NCI-H526 (cell line): ENCODE measurements at places on chromosomes 1 and 21.
A peak's percentile ranks its signal among the peaks of the same experiment; 100 is the strongest.

DNA sequence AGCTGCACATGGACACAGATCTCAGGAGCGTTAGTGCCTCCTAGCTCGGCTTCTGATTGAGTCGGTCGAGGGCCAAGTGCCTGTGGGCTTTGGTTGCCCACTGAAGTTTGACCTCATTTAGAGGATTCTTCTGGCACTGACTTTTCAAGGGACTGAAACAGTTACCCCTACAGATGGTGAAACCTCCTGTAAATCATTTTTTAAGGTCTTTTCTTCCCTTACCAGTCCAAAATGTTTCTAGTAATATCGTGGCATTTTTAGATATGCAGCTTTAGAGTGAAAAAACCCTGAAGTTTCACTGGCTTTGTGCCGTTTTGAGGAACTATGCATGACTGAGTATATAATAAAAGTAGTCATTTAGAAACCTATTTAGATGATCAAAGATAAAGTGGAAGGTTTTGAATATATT lies 34.7 kb upstream of the L1TD1 start:
- DNase-seq = no peak

DNA sequence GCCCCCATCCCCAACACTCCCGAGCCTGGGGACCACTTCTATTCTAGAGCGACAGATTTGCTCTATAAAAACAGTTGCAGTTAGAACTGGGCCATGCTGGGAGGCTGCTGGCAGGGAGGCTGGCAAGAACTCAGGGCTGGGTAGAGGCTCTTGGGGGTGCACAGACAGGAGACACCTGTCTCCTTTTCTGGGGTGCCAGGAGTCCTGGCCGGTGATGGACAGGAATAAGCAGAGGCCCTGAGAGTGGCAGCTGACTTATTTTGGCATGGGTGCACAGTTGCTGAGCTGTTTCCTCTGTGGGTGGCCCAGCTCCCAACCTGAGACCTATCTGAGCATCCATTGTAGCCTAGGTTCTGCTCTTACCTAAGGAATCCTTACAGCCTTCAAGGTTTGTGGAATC lies 39.2 kb upstream of the TMPRSS2 start:
- no peak for DNase-seq

GRCh38 chr1:174491606-174492005 lies 43.8 kb downstream of the GPR52 start:
- no peak for DNase-seq

DNA sequence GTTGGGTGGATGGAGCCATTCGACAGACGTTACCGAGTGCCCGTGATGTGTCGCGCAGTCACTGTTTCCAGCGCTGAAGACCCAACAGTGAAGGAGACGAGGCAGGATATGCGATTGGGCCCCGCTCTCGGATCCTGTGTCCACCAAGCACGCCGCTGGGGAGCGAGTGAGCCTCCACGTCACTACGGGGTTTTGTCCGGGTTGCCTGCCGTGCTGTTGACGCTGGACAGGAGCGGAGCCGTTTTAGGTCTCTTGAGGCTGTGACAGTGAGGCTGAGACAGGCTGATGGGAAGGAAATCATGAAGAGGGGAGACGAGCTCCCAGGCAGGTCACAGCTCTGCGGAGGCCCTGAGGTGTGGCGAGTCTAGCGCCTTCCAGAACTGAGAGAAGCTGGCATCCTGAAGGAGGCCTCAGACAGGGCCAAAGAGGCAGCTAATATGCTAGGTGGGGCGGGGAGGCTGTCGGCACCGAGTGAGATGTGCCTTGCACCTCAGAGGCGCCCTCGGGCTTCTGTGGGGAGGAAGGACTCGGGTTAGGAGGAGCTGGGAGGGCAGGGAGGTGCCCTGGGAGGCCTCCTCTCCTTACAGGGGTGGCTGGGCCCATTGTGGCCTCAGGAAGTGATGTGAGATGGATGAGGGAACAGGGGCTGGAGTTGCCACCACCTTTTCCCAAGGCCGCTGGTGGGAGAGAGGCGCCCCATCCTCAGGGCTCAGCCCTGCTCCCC lies 196.0 kb upstream of the TMEM51 start:
- DNase-seq = no peak

DNA sequence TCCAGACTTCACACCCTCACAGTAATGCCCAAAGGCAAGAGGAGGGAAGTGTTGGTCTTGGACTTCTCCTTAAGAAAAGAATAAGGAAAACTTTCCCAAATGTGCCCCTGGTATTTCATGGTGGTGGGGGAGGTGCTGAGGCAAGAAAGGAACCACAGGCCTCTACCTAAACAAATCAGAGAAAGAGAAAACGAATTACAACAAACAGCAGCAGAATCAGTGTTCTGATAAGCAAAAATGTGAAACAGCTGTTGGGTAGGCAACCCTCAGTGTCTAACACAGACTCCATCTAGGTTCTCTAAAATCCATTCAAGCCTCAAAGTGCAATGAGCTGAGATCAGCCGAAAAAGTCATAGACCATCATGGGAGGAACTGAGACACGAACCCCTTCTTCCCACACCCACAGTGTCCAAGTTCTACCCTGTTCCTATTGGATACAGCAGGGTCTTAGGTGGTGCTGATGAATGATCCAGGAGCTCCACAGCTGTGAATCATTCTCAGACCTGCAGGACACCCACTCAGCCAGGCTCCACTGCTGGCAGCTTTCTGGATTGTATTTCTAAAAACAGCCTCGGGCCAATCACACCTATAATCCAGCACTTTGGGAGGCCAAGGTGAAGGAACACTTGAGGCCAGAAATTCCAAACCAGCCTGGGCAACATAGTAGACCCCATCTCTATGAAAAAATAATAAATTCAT lies 149.1 kb downstream of the PLPP3 start:
- DNase-seq = no peak

GRCh38 chr1:46188295-46189030 lies 9.8 kb downstream of the POMGNT1 start:
- DNase-seq = no peak

DNA sequence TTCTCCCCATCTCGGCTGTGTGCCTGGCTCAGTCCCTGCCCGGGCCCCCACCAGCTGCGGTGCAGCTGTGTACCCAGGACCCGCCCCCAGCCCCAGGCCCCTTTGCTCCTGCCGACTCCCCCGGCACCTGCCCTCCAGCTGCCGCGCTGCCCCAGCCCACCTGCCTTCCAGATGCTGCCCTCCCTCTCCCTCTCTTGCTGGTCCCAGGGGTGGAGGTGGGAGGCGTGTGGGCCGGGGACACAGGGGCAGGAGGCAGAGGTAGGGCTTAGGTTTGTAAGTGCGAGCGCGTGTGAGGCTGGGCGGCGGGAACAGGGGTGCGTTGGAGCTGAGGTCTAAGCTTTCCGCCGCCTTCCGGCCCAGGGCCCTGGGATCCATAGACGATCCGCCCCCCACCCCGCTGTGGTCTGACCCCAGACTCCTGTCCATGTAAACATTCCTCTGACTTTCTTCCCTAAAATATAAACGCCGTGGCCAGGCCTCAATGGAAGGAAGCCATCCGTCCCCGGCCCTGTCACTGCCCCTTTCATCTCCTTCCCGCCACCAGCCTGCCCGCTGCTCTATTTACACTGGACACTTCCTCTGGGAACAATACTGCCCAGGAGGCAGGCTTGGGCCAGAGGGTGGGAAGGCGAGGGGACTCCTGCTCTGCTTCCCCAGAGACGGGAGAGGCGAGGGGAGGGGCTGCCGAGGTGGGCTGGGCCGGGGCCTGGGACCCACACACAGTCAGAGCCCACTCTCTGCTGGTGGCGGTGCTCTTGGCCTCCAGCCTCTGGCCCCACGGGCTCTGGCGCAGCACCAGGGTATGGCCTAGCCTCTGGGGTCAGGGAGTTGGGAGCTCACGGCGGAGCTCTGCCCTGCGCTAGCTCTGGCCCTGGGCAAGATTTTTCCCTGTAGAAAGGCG lies 128.3 kb downstream of the CASZ1 start:
- DNase-seq = peak; percentile 36

- no peak for DNase-seq
Observed at GRCh38 chr1:37055631-37056030, 21.3 kb upstream of the GRIK3 start.

DNA sequence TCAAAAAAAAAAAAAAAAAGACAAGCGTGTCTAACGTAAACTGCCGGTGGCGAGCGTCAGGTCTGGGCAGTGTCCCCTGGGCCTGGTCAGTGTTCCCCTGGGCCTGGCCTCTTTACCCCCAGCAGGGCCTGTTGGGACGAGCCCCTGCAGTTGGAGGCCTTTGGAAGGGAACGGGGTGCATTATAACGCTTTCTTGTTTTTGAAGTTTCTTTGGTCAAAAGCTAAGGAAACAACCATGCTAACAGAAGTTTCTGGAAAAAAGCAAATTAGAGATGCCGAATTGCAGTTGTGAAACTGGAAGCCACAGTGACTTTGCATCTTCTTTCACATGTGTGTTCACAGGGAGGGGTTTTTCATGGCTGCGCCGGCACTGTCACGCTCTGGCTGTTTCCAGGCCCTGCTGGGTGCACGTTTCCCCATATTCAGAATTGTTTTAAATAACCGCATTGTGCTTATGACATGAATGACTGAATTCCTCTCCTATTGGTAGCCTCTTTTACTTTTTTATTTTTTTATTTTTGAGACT lies 16.0 kb downstream of the RRP1 start:
- DNase-seq = peak; percentile 68

- DNase-seq = no peak
Observed at GRCh38 chr21:41545500-41546359, 37.8 kb upstream of the TMPRSS2 start.

- DNase-seq = no peak
Observed at GRCh38 chr1:42752284-42752683, 12.2 kb upstream of the CLDN19 start.

DNA sequence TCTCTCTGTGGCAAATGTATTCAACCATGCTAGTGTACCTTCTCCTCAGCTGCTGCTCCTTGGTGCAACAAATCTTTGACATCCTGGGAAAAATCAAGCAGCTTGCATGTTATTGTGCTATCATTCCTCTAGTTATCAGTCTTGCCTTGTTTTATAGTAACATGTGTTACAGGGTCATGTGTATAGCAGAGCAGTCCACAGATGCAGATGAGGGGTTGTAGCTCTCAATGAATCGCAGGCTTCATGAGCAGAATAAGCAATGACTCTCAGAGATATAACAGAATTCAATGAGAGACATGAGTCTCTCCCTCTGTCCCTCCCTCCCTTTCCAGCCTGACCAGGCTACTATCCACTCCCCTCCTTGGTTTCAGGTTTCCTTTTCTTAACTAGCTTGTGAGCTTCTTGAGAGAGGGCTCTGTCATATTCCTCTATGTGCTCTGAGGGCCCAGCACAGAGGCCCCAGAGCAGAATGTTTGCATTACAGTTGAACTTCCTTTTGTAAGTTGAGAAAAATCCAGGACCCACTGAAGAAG lies 15.1 kb upstream of the JUN start:
- no peak for DNase-seq

DNA sequence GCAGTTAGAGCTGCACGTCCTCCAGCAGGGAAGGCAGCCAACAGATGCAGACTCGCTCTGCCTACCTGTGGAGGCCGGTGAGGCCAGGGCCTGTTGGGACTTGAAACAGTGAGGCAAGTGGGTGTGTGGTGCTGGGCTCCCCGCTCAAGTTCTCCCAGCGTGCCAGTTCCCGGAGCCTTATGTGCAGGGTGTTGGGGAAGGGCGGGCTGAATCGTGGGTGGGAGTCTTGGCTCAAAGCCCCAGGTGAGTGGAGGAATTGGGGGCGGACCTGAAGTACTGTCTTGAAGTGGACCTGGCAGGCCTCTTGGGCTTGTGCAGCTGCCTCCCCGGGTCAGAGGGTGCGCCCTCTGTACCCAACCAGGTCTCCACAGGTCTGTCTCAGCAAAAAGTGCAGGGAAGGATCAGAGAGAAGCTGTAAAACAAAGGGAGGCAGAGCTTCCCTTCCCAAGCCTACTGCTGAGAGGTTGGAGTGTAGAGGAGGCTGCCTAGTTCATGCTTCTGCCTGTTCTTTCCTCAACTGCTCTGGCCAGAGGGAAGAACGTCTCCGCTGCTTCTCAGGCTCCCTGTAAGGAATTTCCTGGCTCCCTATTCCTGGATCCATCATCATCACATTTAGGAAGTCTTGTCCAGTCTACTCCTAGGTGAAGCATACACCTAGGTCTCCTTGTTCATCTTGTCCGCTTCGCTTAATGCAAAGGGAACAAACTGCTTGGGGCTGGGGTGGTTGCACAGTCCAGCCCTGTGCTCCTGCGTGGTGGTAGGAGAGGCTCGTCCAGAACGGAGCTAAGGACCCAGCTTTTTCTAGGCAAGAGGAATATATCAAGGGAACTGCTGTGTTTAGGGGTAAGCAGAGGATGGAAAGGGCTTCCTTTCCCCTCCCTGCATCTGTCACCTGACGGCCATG lies 14.9 kb downstream of the UTP11 start:
- DNase-seq = peak; percentile 43

DNA sequence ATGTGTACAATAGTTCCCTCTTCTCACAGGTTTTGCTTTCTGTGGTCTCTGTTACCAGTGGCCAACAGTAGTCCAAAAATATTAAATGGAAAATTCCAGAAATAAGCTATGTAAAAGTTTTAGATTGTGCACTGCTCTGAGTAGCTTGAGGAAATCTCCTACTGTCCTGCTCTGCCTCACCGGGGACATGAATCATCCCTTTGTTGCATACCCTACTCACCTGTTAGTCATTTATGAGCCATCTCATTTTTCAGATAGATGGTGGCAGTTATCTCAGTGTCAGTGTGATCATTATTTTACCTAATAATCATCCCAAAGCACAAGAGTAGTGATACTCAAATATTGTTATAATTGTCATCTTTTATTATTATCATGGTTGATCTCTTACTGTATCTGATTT lies 688.1 kb downstream of the PLA2G4A start:
- no peak for DNase-seq
